Thoracic aorta (tissue), 2 donors: ENCODE measurements at places on chromosomes 13 and 19.

- DNase-seq, result no peak
Observed at GRCh38 chr13:83881917-83882605, at the start of gene SLITRK1. Gene SLITRK1, minus strand, starts transcription at chr13:83882474. Its CDS starts 967 bp downstream, at chr13:83881507.

GRCh38 chr13:101019126-101019525, 344.5 kb upstream of the TMTC4 start:
- no peak for DNase-seq

DNA sequence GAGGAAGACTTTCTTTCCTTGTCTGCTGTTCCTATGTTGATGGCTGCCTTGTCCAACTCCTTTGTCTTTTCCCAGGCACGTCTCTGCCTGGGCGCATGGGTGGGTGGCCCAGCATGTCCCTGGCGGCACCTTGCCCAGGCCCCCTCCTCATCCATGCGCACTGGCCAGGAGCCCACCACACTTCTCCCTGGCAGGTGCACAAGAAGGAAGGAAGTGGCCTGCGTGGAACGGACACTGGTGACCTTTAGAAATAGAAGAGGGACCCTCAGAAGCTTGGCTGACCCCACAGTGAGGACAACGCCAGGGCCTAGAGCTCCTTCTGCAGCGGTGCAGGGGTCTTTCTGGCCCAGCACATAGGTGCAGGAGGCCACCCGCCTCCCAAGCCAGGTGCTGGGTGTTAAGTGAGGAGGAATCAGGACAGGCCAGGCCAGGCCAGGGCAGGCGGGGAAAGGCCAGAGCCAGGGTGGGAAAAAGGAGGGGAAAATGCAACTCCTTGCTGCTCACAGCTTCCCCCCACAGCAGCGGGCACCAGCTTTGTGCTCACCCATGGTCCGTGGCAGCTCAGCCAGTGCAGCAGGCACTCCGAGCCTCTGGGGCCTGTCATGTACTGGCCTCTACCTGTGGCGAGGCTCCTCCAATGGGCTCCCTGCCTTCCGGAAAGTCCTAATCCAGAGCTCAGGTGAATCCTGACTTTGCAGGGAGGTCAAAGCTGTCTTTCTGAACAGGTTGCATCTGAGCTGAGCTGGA, 104.0 kb downstream of the SOX1 start:
- DNase-seq, result no peak

DNA sequence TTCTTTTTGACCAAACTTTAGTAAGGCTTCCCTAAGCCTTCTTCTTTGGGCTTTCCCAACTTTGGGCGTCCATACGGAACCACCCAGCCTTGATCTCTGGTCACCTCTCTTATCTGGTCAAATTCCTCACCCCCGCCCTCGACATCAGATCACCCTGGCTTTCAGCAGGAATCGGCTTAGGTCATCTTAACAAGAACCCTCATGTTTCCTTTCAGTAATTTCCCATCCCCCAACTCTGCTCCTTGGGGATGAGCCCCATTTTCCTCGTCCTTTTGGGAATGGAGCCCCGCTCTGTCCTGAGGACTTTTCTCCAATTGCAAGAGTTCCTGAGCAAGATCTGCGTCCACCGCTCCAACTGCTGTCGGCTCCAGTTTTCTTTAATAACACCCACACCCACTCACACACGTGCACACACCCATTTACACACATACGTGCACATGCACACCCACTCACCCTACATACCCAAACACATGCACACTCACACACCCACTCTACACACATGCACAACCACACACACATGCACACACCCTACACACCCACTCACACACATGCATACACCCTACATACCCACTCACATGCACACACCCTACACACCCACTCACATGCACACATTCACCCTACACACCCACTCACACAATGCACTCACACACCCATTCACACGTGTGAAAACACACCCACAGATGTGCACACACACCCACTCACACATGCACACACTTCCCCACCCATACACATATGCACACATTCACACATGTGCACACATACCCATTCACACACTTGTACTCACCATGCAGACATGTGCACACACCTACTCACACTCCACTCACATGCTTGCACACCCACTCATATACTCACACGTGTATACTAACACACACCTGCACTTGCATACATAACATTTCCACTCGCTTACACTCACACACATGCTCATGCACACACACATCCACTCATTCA, 87.0 kb upstream of the TM9SF2 start:
- DNase-seq, result no peak

GRCh38 chr19:54369082-54369687, 4.5 kb upstream of the LAIR1 start:
- no peak for DNase-seq

DNA sequence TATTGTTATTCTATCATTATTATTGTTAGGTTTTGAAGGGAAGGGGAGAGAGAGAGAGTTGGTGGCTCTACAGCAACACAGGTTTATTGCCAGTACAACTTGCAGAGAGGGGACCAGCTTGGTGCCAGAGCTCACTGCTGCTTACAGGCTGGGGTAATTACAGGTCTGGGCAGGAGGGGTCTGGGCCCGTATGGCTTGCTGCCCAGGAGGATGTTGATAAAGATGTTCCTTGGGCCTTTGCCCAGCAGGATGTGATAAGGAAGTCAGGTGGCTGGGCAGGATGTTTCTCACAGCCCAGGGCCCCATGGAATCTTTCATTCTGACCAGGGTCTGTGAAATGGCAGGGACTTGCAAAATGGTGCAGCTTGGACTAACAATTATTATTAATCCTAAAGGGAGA, 64.2 kb upstream of the ZNF599 start:
- DNase-seq, result no peak

- no peak for DNase-seq
Observed at GRCh38 chr19:56083668-56084067, 37.4 kb downstream of the ZNF787 start.

GRCh38 chr13:99847318-99847750, 124.2 kb downstream of the ZIC5 start:
- no peak for DNase-seq

DNA sequence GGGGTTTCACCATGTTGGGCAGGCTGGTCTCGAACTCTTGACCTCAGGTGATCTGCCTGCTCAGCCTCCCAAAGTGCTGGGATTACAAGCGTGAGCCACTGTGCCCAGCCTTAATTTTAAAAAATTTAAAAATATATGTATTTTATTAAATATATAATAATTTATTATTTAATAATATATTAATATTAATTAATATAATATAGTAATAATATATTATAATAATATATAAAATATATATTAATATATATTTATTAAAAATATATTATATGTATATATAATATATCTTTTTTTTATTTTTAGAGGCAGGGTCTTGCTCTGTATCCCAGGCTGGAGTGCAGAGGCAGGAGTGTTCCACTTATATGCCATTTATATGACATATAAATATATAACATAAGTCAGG, 52.9 kb upstream of the ADGRE1 start:
- no peak for DNase-seq

DNA sequence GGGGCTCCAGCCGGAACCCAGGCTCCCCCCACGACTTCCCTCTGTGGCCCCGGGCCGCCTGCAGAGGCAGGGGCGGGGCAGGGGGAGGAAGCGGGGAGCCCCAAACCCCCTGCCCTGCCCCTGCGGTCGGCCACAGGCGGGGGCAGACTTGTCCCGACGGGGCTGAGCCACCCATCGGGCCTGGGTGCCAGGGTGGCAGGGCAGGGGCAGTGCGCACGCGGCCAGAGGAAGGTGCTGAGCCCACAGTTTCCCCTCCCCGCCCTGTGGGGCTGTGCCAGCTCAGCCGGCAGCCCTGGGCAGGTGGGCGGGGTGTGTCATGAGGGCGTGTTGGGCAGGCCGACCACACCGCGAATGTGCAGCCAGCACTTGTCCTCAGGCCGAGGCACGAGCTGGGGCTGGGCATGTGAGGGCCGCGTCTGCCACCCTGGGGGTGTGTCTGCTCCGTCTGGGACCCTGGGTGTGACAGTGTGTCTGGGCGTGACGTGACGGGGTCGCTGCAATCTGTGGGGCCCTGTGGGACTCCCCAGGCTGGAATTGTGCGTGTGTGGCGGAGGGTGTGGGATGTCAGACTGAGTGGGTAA, 17.7 kb downstream of the CCDC97 start:
- DNase-seq, result no peak

DNA sequence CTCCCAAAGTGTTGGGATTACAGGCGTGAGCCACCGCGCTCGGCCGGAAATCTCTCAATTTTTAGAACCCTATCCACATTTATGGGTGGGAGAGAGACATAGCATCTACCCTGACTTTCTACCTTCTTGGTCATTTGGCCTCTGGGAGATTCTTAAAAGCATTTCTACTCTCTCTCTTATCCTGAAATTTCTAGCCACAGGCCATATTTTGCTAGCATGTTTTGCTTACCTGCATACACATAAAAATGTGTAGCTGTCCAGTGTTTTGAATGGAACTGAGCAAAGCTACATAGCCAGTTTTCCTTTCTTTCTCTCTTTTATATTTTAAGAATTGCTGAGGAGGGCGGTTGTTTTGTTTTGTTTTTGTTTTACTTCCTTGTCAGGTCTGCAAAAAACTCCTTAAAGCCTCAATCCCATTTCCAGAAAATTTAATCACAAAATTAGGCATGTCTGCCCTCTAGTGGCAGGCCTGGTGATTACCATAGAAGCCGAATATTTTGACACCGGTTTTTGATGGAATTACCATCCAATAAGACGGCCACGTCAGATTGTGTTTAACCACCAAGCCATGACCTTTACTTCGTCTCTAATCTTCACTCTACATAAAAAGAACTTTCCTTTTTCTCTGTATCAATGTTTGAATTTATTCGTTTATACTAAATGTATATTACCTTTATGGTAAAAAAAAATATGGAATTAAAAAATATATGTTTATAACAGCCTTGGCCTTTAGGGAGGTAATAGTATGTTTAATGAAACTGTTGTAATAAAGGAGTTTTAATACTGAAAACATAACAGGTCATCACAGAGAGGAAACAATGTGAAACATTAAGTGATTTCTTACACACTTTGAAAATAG, 34.4 kb upstream of the OXGR1 start:
- DNase-seq, result no peak

GRCh38 chr13:42413484-42413815, 141.5 kb downstream of the AKAP11 start:
- no peak for DNase-seq

- peak; percentile 25 for DNase-seq
Observed at GRCh38 chr13:40470660-40471059, 195.8 kb downstream of the FOXO1 start.

- DNase-seq, result no peak
Observed at GRCh38 chr19:37982655-37983054, 75.6 kb downstream of the SIPA1L3 start.

- no peak for DNase-seq
Observed at GRCh38 chr19:35380450-35381124, 9.7 kb downstream of the GPR42 start.

GRCh38 chr13:66803013-66803807, 426.9 kb downstream of the PCDH9 start:
- no peak for DNase-seq

DNA sequence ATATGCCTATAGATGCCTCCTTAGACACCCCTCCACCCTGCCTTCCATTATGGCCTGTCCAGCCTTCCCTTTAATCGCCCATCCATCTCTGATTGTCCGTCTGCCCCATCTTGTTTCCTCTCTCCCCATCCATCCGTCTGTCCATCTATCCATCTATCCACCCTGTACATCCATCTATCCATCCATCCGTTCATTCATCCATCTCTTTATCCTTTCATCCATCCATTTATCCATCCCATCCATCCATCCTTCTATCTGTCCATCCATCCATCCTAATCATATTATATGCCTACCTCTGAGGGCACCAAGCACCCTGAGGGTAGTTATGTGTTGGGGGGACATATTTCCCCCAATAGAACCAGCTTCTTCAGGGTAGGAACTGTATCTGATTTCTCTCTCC, 23.1 kb downstream of the TRPM4 start:
- no peak for DNase-seq

GRCh38 chr13:71514900-71515743, 351.9 kb downstream of the DACH1 start:
- no peak for DNase-seq

- DNase-seq, result no peak
Observed at GRCh38 chr19:46789371-46789770, 977 bp upstream of the SLC1A5 start.

DNA sequence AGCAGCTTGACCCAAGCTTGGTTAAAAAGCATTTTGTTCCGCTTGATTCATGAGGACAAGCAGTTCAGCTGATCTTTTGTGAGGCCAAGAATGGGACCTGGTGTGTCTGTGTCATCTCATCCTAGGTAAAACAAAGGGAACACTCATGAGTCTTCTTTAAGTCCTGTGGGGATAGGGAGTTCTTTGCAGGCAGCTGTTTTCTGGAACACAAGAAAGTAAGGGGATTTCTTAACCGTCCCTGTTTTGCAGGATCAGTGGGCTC, 134.5 kb upstream of the TMTC4 start:
- DNase-seq, result no peak

DNA sequence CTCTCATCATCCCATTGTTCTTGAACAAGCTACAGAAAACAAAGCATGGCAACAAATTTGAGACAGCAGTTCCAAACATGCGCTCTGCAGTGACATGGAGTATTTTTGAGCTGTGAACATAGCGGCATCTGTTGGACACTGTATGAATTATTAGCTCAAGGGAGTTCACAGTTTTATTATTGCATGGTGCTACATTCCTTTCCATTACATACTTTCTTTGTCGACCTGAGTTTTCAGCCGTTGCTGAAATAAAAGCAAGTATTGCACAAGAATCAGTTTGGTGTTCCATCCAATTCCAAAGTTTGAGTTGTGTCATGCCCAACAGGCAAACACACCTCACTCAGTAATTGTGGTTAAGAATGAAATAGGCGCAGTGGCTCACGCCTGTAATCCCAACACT, 30.1 kb upstream of the METTL21C start:
- no peak for DNase-seq

- no peak for DNase-seq
Observed at GRCh38 chr19:46367426-46367825, 20.5 kb downstream of the PPP5C start.

DNA sequence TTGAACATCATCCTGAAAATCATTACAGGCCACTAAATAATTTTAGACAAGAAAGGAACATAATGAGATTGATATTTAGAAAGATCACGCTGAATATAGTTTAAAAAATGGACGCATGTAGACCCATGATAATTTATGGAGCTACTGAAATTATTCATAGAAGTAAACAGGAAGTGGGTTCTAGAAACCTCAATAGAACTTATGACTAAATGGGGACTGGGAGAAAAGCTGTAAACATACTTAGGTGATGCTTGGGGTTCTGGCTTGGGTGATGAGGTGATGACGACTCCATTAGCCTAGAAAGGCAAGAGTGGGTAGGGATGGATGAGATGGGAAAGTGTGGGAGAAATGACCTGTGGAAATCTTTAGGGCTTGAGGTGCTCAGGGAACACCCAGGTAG, 484.0 kb downstream of the MYO16 start:
- no peak for DNase-seq

- no peak for DNase-seq
Observed at GRCh38 chr13:95276037-95276505, 25.2 kb downstream of the ABCC4 start.

GRCh38 chr19:6076675-6077463, 33.4 kb downstream of the RFX2 start:
- DNase-seq, result no peak

DNA sequence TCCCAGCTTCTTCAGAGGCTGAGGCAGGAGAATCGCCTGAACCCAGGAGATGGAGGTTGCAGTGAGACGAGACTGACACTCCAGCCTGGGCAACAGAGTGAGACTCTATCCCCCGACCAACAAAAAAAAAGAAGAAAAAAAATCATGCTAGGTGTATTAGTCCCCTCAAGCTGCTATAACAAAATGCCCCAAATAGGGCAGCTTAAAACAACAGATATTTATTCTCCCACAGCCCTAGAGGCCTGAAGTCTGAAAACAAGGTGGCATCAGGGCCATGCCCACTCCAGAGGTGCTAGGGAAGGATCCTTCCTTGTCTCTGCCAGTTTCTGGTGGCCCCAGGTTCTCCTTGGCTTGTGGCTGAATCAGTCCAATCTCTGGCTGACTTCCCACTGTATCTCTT, 8.6 kb upstream of the EHD2 start:
- DNase-seq, result no peak
